ENCODE measurements at places on chromosomes 4 and X.
A peak's percentile ranks its signal among the peaks of the same experiment; 100 is the strongest.

DNA sequence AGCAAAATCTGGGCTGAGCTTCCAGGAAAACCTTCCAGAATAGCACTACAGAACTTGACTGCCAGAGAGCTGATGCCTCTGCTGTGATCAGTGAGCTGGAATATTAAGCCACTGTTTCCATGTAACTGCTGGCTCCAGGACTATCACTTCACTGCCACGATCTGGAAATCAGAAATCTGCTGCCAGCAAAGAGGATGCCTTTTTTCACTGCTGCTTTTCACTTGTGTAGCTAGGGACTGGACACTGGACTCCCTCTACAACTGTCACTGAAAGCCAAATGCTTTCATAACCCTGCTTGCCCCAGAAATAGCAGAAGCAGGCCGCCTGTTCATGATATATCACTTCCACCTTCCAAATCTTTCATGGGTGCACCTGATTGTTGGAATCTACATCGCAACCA lies 9.4 kb upstream of the AP1S2 start:
- DNase-seq, result no peak

DNA sequence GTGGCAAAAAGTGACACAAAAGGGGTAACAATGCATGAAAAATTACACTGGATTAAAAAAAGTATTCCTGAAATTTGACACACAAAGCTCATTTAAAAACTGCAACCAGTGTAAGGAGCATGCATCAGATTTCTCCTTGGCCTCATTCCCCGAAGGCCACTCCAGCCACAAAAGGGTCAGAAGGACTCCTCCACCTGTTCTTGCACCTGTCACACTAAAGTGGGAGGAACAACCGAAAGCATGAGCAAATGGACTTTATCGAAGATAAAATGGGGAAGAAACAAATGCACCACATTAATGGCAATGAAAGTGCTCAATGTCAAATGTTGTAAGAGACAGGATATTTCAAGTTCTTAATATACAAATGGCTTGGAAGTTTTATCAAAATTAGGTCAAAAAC lies 88.2 kb downstream of the ADGRA3 start:
- DNase-seq, result no peak

DNA sequence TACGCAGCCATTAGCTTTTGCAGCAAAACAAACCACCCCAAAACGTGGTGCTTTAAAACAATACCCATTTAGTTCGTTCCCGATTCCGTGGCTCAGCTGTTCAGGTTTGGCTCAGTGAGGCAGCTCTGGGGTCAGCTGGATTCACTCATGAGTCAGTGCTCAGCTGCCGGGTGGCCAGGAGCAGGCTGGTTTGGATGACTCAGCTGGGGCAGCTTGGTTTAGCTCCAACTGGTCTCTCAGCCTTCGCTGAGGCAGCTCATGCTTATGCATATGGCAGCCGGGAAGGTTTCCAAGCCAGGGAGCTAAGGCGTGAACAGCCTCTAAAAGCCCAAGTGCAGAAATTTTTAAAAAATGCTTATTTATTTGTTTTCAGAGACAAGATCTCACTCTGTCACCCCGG lies 13.3 kb upstream of the CD99 start:
- DNase-seq, result peak; percentile 98

GRCh38 chr4:76904646-76905190 lies 6.8 kb upstream of the SOWAHB start:
- no peak for DNase-seq

DNA sequence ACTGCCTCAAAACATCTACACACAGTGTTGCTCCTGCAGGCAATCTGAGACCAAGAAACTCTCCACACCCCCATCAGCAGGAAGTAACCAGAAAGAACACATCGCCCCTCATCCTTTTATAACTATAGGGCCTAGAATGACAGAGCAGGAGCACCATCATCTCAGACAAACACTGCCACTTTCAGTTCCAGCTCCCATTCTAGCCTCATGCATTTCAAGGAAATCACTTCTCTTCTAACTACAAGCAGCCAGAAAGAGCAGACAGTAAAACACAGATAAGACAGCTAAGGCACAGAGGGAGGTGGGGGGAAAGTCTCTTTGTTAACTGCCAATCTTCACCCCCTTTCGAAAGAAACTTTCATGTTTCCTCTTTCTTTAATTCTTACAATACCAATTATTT lies 102.6 kb upstream of the TENT5D start:
- DNase-seq, result no peak

- no peak for DNase-seq
Observed at GRCh38 chr4:120005076-120005475, 61.6 kb downstream of the MAD2L1 start.

DNA sequence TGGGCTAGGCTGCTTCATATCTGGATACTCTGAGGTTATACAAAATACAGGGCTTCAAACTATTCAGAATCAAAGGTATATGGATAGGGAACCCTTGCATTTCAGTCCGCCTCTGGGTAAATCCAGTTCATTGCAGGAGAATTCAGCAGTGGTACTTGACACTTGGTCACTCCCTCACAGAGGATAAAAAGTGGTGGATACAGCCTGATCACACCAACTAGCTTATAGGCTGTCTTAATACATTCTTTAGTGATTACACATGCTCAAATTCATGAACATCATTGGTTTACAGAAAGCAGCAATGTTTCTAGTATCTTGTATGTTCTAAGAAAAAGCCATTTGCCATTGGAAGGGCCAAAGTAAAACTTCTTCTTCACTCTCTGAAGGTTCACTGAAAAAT lies 104.8 kb upstream of the PDE5A start:
- DNase-seq, result no peak

DNA sequence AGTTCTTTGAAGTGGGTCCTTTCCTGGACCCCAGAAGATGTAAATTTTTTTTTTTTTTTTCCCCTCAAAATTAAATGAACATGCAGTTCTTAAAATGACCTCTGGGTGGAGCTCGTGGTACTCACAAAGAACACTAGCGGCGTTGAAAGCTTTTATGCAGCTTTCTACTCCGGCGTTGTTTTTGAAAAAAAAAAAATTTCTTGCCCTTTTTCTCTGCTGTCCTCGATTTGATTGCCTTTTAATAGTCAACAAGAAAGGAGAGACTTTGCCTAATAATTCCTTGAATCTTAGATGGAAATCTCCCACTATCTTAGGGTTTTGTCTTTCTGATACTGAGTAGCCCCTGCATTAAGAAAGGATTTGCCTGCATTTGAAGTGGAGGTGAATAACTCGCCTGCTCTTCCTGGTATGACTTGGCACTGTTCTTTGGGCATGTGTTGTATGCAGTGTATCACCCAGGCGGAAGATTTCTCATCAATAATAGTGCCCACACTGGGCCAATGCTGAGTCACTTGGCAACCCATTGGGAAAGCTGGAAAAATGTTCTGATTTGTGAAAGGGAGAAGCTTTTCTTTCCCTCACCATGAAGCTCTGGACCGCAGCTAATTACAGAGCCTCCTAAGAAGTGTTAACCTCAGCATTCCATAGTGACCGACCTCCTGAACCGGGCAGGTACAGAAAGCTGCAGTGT lies 104.0 kb downstream of the PHEX start:
- DNase-seq, result peak; percentile 23

DNA sequence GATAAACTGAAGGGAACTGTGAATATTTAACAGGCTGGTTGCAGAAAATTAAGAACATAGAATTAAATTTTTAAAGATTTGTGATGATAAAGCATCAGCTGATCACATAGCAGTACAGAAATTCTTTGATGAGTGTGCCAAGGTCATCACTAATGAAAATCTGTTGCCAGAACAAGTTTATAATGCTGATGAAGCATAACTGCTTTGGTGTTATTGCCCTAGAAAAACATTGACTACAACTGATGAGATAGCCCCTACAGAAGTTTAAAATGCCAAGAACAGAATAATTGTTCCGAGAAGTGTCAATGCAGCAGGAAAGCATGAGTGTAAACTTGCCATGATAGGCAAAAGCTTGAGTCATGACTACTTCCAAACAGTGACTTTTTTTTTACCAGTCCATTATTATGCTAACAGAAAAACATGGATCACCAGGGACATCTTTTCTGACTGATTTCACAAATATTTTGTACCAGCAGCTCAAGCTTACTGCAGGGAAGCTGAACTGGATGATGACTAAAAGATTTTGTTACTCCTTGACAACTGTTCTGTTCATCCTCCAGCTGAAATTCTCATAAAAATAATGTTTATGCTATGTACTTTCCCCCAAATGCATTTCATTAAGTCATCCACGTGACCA lies 1136.6 kb downstream of the FAT4 start:
- peak; percentile 45 for DNase-seq

GRCh38 chr4:16667464-16667863 lies 231.0 kb downstream of the LDB2 start:
- DNase-seq, result peak; percentile 86

GRCh38 chr4:144820011-144820727 lies 174.2 kb downstream of the HHIP start:
- peak; percentile 18 for DNase-seq

DNA sequence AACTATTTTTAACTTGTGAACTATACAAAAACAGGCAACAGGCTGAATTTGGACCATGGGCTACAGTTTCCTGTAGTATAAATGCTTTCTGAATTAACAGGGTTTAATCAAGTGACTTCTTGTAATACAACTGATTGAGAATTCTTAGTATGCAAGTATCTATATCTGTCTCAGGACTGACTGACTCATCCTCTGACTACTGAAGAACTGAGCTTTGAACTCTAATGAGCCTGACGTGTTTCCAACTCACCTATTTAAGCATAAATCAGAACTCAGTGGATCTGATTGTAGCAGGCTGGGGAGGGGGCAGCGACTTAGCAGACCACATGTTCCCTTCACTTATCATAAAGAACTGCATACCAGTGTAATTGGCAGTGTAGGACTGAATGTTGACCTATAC lies 7.8 kb downstream of the SPATA4 start:
- no peak for DNase-seq

DNA sequence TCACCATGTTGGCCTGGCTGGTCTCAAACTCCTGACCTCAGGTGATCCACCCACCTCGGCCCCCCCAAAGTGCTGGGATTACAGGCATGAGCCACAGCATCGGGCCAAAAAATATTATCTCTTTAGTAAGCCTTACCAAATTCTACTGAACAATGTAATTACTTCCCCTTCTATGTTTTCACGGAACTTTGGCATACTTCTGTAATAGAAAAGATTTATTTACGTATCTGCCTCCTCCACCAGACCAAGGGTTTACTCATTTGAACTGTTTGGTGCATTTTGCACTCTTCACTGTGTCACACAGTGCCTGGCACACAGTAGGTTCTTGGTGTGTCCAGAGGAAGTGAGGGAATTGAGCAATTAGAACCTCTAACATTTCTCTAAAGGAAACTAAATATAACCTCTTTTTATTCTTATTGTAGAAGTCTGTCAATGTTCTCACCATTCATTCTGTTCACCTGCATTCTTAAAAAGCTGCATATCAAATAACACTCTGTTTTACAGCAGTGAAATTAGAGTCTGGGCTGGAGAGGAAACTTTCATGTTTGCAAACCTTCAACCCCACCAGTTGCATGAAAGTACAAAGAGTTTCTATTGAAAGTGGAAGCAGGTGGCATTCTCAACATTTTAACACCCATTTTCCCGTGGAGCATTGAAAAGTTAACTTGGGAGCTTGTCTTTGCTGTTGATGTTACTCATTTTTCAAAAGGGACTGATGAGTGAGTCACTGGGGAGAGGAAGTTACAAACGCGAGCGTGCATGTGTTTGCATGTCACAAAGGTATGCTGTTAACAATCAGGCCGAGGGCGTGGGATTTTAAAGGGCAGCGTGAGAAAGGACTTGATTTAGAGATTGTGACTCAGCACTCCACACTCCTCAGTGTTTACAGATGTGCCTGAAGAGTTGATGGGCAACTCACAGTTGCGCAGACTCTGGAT lies 314.1 kb downstream of the STK32B start:
- DNase-seq, result peak; percentile 99

GRCh38 chr4:122827258-122827878 lies 737 bp downstream of the FGF2 start:
- no peak for DNase-seq

- DNase-seq, result no peak
Observed at GRCh38 chr4:25892796-25893195, 21.2 kb upstream of the SMIM20 start.

DNA sequence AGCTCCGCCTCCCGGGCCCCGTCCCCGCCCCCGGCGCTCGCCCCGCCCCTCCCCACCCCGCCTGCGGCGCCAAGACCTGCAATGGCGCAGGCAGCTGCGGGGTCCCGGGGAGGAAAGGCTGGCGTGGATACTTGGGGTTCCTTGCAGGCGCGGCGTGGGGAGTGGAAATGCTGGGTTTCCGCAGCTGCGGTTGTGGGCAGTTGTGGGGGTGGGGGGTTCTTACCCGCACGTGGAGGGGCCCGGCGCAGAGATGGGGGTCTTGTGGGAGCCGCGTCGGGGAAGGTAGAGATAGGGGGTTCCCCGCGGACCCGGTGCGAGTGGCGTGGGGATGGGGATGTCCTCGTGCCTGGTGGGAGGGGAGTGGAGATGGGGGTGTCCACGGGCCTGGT lies 680 bp upstream of the ASMTL start:
- no peak for DNase-seq

DNA sequence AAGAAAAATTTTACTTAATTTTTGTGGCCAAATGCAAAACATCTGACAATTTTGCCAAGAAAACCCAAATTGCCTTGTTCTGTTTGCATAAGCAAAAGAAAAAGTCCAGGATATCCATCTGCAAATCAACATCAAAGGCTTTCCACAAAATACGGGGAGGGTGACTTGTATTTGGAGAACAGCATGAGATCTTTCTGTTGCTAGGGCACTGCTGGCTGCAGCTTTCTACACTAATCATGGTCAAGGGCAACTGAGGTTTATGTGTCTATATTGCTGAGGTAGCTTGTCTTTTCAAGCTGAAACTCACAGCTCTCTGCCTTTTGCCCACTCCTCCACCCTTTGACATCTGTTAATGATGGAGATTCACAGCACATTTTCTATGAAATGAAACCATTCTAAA lies 389.1 kb downstream of the NKX6-1 start:
- no peak for DNase-seq

DNA sequence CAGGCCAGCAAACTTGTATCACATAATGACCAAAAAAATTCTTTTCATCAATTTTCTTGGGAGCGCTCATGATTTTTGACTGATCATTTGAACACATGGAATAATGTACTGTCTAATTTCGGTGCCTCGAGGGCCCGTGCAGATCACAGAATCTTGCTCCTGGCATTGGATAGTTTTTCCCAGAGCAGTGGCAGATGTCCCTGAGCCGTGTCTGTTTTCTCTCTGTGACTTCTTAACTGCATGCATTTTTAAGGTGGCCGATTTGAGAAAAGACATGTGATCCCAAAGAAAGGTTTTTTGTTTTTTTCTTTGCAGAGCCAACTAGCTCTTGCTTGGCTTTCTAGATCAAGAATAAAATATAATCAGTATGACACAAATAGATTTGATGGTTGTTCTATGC lies 19.7 kb downstream of the GPRIN3 start:
- DNase-seq, result no peak

DNA sequence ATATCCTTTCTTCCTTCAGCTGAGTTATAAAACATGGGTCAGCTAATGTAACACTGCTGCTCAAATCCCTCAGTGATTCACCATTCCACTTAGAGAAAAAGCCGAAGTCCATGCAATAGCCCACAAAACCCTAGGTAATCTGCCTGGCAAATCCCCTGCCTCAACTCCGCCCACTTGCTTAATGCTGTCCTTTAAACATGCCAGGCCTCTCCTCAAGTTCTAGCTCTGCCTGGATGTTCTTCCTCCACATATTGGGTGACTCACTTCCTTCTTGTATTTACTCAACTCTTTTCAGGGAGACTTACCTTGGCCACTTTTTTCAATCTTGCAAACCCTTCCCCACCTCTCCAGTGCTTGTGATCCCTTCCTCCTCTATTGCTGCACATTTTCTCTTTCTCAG lies 89.8 kb downstream of the EMCN start:
- DNase-seq, result no peak

All from GM04504 (cell line).